ENCODE measurements at places on chromosomes 5 and 9. TPM values are rescaled to one million over a fixed set of nuclear protein-coding genes. Genes with fewer than 3 reads are reported as not detected.

ALDH7A1 gene
- total RNA-seq, result 13.2 TPM

CARD6 gene
- 1.5 TPM for total RNA-seq

LYRM7 gene
- 16.0 TPM for total RNA-seq

SLC36A1 gene
- 4.4 TPM for total RNA-seq

FGFR4 gene
- total RNA-seq, result 1.5 TPM

MTX3 gene
- 11.9 TPM for total RNA-seq

FOXD4 gene
- total RNA-seq, result 0.16 TPM

APBA1 gene
- total RNA-seq, result 0.16 TPM

SLC34A3 gene
- total RNA-seq, result not detected

NR2F1 gene
- total RNA-seq, result not detected

CD180 gene
- total RNA-seq, result 0.12 TPM

BSPRY gene
- 6.6 TPM for total RNA-seq

EMB gene
- 53.0 TPM for total RNA-seq

TAS2R1 gene
- not detected for total RNA-seq

NMUR2 gene
- total RNA-seq, result not detected

NUTM2F gene
- total RNA-seq, result not detected

TYRP1 gene
- total RNA-seq, result not detected

SLC6A7 gene
- total RNA-seq, result not detected

OBP2B gene
- not detected for total RNA-seq

FSD1L gene
- total RNA-seq, result 3.0 TPM

IL33 gene
- total RNA-seq, result not detected

PRLR gene
- total RNA-seq, result not detected

ZDHHC12 gene
- total RNA-seq, result 45.3 TPM

NCBP1 gene
- total RNA-seq, result 43.0 TPM

POLK gene
- 35.5 TPM for total RNA-seq

PCDHB4 gene
- not detected for total RNA-seq

ZNF618 gene
- total RNA-seq, result 0.11 TPM

GABBR2 gene
- total RNA-seq, result not detected

SPINK5 gene
- not detected for total RNA-seq

ACTBL2 gene
- not detected for total RNA-seq

CMYA5 gene
- 0.21 TPM for total RNA-seq

ABLIM3 gene
- total RNA-seq, result not detected

WDR38 gene
- not detected for total RNA-seq

NIM1K gene
- total RNA-seq, result 2.1 TPM

GPR151 gene
- not detected for total RNA-seq

SOX30 gene
- total RNA-seq, result 0.18 TPM

BNC2 gene
- not detected for total RNA-seq

STPG3 gene
- not detected for total RNA-seq

SLC46A2 gene
- total RNA-seq, result not detected

IFNA13 gene
- not detected for total RNA-seq

FOXD4L6 gene
- not detected for total RNA-seq

KCNMB1 gene
- total RNA-seq, result not detected

GRHPR gene
- 74.4 TPM for total RNA-seq

DIRAS2 gene
- total RNA-seq, result not detected

NDST1 gene
- total RNA-seq, result 5.5 TPM

DMGDH gene
- 0.50 TPM for total RNA-seq

RNF180 gene
- total RNA-seq, result not detected

HACD4 gene
- total RNA-seq, result 2.7 TPM

DAB2IP gene
- total RNA-seq, result 0.02 TPM

CTXN3 gene
- total RNA-seq, result not detected

TRIM7 gene
- 1.6 TPM for total RNA-seq

NPM1 gene
- total RNA-seq, result 3,156 TPM

GARIN3 gene
- total RNA-seq, result 0.82 TPM

Data from activated CD4-positive, alpha-beta T cell treated with anti-CD3 and anti-CD28 coated beads for 36 hours (primary cell).